ENCODE measurements at places on chromosomes 6 and 20. TPM values are rescaled to one million over a fixed set of nuclear protein-coding genes. Genes with fewer than 3 reads are reported as not detected.

- DNase-seq: no peak
Observed at GRCh38 chr6:107360476-107360875, 98.9 kb downstream of the PDSS2 start.

- no peak for DNase-seq
Observed at GRCh38 chr6:108242721-108243120, 18.1 kb downstream of the SNX3 start.

DNA sequence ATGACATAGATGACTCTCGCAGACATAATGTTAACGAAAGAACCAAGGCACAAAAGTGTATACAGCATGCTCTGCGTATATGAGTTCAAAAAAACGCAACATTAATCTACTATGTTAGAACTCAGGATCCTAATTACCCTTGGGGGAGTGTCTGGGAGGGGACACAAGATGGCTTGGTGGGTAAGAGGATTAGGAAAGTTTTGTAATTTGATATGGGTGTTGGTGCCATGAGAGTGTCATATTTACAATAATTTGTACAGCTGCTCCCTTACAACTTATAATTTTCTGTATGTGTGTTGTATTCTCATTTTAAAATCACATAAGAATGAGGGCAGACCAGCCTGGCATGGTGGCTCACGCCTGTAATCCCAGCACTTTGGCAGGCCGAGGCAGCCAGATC, 38.6 kb downstream of the TFEB start:
- DNase-seq: no peak

DNA sequence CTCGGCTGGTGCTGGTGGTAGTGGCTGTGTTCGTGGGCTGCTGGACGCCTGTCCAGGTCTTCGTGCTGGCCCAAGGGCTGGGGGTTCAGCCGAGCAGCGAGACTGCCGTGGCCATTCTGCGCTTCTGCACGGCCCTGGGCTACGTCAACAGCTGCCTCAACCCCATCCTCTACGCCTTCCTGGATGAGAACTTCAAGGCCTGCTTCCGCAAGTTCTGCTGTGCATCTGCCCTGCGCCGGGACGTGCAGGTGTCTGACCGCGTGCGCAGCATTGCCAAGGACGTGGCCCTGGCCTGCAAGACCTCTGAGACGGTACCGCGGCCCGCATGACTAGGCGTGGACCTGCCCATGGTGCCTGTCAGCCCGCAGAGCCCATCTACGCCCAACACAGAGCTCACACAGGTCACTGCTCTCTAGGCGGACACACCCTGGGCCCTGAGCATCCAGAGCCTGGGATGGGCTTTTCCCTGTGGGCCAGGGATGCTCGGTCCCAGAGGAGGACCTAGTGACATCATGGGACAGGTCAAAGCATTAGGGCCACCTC, 8.8 kb downstream of the NPBWR2 start:
- no peak for DNase-seq

COL9A1 gene
- total RNA-seq: not detected

L3MBTL3 gene
- total RNA-seq: 7.1 TPM

DNA sequence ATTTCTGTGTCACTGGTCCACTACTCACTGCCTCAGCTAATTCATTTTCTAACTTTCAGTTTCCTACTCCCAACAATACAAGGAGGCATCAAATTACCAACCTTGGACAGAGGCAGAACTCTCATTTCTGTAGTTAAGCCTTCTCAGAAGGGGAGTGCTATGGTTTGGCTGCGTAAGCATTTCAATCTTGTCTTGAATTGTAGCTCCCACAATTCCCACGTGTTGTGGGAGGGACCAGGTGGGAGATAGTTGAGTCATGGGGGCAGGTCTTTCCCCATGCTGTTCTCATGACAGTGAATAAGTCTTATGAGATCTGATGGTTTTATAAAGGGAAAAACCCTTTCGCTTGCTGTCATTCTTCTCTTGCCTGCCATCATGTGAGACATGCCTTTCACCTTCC, 22.9 kb downstream of the HLA-DRA start:
- DNase-seq: no peak

SSTR4 gene
- total RNA-seq: not detected

DNA sequence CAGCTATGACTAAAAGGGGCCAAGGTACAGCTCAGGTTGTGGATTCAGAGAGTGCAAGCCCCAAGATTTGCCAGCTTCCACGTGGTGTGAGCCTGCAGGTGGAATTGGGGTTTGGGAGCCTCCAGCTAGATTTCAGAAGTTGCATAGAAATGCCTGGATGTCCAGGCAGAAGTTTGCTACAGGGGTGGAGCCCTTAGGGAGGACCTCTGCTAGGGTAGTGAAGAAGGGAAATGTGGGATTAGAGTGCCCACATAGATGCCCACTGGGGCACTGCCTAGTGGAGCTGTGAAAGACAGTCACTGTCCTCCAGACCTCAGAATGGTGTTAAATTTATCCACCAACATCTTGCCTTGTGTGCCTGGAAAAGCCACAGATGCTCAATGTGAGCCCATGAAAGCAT, 255.1 kb downstream of the BMP2 start:
- no peak for DNase-seq

Data from HFFc6 (cell line).